Stimulated activated CD8-positive, alpha-beta memory T cell treated with anti-CD3 and anti-CD28 coated beads, Interleukin-7, amount 100 ng/mL, for 1 hour (primary cell): ENCODE measurements at places on chromosomes 3 and 15.

DNA sequence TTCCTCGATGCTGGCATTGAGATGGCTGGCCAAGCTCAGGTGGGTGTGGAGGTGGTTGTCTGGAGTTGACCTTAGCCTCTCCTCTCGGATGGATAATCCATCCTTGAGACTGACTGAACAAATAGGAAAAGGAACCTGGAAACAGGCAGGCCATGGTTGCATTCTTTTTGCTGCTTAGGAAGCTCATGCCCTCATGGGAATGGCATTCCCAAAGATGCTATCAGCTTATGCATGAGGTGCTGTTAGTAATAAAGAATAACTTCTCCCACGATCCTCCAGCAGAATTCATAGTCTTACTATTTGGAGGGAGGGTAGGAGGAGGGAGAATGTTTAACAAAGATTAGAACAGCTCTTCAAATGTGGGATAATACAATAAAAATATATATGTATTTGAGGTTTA is 303.0 kb upstream of the TPM1 start:
- DNase-seq: no peak

- no peak for DNase-seq
Measured at GRCh38 chr15:98799461-98800390, 151.4 kb downstream of the IGF1R start.

GRCh38 chr3:58350627-58351013 is 17.9 kb downstream of the PXK start:
- no peak for DNase-seq

DNA sequence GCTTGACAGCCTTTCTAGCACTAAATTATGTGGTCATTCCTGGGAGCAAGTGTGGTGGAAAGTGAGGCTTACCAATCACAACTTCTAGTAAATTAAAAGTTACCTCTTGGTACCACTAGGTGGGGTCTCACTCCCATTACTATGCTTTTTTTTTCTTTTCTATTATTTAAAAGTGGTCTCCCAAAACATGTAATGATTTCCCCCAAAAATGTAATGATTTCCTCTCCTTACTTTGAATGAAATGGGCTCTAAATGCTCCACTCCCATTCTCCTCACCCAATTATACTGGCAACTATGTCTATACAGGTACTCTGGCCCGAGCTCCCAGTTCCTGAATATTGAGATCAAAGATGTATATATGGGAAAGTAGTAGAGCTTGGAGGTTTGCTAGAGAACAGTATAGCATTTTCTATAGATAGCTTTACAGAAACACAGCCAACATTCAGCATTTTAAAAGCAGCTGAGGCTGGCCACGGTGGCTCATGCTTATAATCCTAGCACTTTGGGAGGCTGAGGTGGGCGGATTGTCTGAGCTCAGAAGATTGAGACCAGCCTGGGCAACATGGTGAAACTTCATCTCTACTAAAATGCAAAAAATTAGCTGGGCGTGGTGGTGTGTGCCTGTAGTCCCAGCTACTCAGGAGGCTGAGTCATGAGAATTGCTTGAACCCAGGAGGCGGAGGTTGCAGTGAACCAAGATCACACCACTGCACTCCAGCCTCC is 70.9 kb downstream of the DCUN1D1 start:
- DNase-seq: no peak

DNA sequence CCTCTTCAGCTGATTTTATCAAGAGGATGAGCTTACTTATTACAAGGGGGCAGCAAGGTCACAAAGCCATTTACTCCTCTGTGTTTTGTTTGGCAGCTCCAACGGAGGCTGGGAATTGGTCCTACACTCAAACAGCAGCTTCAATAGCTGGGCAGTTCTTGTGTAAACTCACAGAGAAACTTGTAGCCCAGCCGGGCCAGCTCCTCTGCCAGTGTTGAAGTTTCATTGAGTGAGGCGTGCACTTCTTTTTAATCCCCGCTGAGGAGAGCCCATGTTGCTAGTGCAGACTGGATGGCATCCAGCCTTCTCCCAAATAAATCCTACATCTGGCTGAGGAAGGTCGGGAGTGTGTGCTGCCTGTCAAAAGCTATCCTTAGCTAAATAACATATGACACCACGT is 59.5 kb downstream of the BFSP2 start:
- DNase-seq: no peak

GRCh38 chr15:100784493-100785180 is 95.0 kb upstream of the ALDH1A3 start:
- DNase-seq: no peak

- no peak for DNase-seq
Measured at GRCh38 chr3:169327546-169328356, 335.8 kb downstream of the MECOM start.

GRCh38 chr3:11998092-11998491 is 6.1 kb upstream of the SYN2 start:
- no peak for DNase-seq

GRCh38 chr15:64915518-64916227 is 4.0 kb downstream of the ANKDD1A start:
- DNase-seq: no peak

DNA sequence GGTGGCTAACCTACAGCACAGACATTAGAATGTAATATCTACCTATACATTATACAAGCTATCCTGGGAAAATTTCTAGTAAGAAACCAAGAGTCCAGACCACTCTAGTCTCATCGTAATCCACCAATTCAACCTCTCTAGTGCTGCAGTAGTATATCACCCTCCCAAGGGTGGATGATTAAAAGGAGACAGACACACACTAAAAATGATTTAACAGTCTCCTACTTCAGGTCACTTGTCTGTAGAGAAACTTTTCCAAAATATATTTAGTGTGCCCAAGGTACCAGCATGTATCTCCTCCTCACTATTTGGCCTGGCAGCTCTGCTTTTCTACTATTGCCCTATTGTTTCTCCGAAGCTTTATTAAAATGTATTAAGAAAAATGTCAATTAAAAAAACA is 45.0 kb downstream of the ZBTB20 start:
- DNase-seq: no peak

DNA sequence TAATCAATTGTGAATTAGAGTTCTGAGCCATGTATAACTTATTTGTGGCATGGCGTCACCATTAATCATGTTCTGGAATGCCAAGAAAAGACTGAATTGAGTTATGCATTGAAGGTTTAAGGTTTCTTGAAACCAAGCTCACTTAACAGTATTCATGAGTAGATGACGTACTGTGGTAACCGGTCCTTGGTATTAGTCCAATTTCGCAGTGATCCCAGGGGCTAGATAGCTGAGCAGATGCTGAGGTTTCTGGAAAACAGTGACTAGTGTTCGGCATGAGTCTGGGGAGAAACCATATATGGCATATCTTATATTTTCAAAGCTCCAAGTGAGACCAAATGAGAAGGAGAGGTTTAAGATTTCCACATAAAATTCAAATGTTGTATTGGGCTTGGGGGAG is 218.3 kb upstream of the LYSMD4 start:
- DNase-seq: no peak

- DNase-seq: no peak
Measured at GRCh38 chr15:71114066-71114680, 1.1 kb upstream of the THSD4 start.

DNA sequence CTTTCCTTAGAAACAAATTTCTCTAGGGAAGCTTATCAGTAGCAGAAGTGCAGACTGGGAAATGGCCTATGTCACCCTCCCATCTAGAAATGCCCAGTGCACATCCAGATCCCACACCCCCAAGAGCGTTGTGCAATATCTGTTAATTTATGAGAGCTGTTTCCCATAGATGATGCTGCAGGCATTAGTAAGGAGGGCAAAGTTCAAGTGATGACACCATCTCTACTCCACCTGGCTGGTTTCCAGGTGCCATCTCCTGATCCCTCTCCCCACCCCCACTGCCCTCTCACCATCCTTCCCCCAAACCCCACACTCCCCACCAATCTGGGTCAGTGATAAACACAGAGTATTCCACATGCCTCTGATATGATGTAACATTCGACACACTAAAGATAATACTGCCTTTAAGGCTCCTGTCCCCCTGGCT is 39.4 kb downstream of the AGTR1 start:
- no peak for DNase-seq

DNA sequence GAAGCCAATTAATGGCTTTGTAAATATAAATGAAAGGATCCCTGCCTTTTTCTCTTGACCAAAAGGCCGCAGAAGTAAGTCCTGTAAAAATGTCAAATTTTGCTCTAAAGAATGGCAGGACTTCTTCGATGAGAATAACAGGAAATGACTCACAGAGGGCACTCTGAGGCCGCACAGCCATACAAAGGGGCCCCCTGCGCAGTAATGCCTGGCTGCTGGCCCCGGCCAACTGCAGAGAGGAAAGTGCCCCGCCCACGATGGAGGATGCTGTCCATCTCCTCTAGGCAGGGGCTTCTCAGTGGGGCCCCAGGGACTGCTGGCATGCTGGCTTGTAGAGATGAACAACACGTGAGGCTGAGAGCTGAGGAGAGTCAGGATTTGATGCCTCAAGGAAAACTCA is 18.1 kb upstream of the SCN10A start:
- DNase-seq: no peak

GRCh38 chr15:30953731-30954378 is 37.6 kb downstream of the MTMR10 start:
- no peak for DNase-seq

- no peak for DNase-seq
Measured at GRCh38 chr3:156553705-156554356, 1.1 kb downstream of the SSR3 start.

GRCh38 chr15:96230526-96231181 is 99.8 kb upstream of the NR2F2 start:
- no peak for DNase-seq
